ENCODE measurements at places on chromosomes 3 and 15.

DNA sequence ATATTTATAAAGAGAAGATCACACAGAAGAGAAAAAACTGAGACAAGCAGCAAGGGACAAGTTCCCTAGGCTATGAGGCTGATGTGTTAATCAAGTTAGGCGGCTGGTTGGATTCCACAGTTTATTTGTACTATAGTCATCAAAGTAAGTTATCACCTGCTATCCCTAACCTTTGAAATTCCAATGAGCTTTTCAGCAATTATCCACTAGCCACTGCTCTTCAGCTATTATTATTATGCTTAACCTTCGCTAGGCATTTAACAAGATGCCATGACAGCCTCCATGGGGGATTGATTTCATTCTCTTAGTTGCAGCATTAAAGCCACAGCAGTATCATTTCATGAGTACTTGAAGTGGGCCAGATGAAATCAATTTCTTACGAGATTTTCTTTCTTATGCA lies 699.5 kb upstream of the NAALADL2 start:
- no peak for DNase-seq

- peak; percentile 14 for DNase-seq
Measured at GRCh38 chr15:51771773-51772172, 20.4 kb downstream of the TMOD2 start.

DNA sequence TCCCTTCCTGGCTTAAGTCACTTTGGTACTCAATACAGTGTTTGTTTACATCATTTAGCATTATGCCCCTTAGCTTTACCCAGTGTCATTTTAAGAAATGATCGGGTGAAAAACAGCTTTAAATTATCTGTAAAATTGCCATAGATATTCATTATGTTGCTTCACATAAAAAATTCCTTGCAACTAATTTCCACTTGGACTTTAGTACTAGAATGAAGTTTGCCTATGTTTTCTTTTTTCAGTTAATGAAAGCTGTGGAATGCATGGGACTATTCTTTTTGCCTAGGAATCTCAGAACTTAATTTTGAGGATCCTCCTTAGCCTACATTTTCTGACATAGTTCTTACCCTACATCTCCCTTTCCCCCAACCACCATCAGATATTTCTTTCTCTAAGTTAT lies 38.4 kb downstream of the CCNL1 start:
- no peak for DNase-seq

GRCh38 chr3:122247087-122247824 lies 63.8 kb downstream of the CASR start:
- no peak for DNase-seq

- no peak for DNase-seq
Measured at GRCh38 chr3:46863261-46863782, at the start of gene MYL3. Gene MYL3, minus strand, starts transcription at chr3:46863444. Its CDS starts 54 bp downstream, at chr3:46863390.

Measured in NCI-H510A treated with DMSO at 0.1 percent for 48 hours (cell line).